ENCODE measurements at places on chromosomes 16 and 17. TPM values are rescaled to one million over a fixed set of nuclear protein-coding genes. Genes with fewer than 3 reads are reported as not detected.

DNA sequence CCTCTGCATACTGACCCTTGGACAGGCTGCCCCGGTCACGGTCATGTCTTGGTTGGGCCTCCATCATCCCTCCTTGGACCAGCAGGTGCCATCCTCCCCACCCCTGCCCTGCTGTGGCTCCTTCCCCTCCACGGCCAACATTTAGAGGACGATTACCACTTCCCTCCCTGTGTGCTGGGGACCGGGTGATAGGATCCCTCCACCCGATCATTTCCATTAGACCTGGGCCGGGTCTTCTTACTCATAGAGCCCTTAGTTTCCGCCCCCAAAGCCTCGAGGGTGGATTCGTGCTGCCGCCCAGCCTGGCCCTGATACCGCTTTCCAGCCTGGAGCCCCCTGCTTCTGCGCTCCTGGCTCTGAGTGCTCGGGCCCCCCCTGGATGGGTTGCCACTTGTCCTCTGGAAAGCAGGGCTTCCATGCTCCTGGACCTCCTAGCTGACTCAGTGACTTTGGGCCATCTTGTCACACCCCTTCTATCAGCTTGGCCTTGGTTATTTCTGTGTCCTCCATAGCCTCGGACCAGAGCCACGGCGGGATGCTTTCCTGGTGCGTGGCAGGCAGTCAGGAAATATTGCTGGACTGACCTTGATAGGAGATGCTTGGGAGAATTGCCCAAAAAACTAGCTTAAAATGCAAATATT lies 171.4 kb downstream of the SEC14L1 start:
- DNase-seq, result no peak

- no peak for DNase-seq
Measured at GRCh38 chr17:40963838-40964237, 2.9 kb downstream of the KRT39 start.

GRCh38 chr16:72481419-72481818 lies 309.5 kb upstream of the PMFBP1 start:
- no peak for DNase-seq

GRCh38 chr17:41773190-41773588 lies 13.3 kb downstream of the JUP start:
- no peak for DNase-seq

GRCh38 chr16:13612623-13613022 lies 307.3 kb upstream of the ERCC4 start:
- no peak for DNase-seq

- no peak for DNase-seq
Measured at GRCh38 chr16:88536510-88536909, 33.7 kb upstream of the ZC3H18 start.

DNA sequence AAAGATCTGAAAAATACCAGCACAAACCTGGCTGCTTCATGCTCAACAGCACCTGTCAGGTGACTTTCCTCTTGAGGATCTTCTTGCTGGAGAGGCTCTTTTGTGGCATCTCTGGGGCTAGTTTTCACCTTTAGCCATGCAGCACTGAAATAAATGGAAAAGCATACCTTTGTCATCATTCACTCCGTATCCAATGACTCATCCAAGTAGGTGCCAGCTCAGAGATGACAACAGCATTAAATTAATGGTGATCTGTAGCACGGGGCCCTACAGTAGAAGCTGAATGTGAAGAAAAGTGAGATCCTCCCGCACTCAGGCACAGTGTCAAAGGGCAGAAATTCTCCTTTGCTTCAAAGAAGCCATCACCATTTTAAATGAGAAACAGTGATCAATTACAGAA lies 32.2 kb downstream of the KIAA0753 start:
- DNase-seq, result no peak

GRCh38 chr17:75260641-75261335 lies 618 bp downstream of the GGA3 start:
- no peak for DNase-seq

- no peak for DNase-seq
Measured at GRCh38 chr16:53904533-53904932, 200.6 kb downstream of the FTO start.

- DNase-seq, result no peak
Measured at GRCh38 chr16:13315642-13316427, 414.4 kb downstream of the SHISA9 start.

DNA sequence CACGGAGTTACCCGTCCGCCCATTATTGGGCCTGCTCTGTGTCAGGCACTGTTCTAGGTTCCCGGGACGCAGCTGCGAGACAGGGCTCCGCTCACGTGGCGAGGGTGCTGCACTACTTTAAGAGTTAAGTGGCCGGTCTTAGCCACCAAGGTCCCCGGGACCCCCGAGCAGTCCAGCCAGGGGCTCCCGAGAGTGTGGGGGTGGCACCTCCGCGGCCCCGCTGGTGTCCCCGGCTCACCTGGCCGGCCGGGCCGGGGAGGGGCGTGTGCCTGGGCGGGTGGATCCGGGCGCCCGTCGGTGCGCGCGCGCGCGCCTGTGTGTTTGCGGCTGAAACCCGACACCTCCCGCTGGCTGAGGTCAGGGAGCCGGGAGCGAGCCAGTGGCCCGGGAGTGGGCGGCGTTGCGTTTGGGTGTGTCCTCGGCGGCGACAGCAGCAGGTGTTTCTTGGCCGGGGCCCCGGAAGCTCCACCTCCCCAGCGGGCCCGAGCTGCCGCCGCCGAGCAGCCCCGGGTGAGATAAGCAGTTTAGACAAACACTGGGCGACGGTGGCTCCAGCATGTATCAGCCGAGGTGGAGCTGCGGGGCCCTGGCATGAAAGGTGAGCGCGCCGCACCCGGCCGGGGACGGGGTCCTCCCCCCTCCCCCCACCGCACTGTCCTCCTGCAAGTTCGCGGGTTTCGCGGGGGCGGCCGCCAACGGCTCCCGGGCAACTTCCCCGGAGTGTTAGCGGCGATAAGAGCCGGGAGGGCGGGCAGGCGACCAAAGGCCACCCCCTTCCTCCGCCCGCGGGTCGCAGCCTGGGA lies at the start of gene GSE1:
Gene GSE1 (plus strand): TSS at position 522 of the 803 bp plus-strand sequence. CDS start 70 bp downstream, at position 592.
- DNase-seq, result peak; percentile 60

GRCh38 chr17:2398655-2399571 lies 1.9 kb downstream of the MNT start:
- DNase-seq, result no peak

DNA sequence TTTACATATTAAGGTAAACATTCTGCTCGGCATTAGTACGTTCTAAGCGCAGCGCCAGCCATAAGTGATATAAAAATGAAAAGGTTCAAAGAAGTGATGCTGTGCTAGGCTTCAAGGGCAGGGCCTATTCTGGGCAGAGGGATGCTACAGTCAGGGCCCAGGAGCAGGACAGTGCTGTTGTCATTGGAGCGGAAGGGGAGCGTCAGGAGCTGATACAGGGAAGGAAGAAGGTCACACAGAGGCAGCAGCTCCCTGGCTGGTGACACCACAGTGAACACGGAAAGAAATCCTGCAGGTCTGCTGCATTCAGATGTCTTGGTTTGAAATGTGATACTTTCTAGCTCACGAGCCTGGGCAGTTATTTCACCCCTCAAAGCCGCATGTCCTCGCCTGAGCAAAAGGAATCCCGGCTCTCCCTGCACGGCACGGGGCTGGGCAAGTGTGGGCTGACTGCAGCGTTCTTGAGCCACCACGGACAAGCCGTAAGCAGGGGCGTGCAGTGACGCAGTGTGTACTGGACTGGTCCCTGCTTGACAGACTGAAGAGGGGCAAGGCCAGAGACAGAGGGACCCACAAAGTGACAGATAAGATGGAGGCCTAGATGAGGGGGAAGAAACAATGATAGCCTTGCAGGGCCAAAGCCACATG lies 41.1 kb downstream of the ZCCHC14 start:
- no peak for DNase-seq

CSH2 gene
- not detected for total RNA-seq

ANKS4B gene
- total RNA-seq, result not detected

MYOCD gene
- total RNA-seq, result 1.9 TPM

SHISA9 gene
- total RNA-seq, result 0.10 TPM

CDYL2 gene
- total RNA-seq, result 2.8 TPM

CES4A gene
- total RNA-seq, result 7.9 TPM

MYH13 gene
- total RNA-seq, result under 0.01 TPM

CEP131 gene
- total RNA-seq, result 8.5 TPM

EIF5A gene
- 186 TPM for total RNA-seq

SOX9 gene
- total RNA-seq, result 33.4 TPM

CACNB1 gene
- 17.5 TPM for total RNA-seq

CARD14 gene
- 7.3 TPM for total RNA-seq

CDC42EP4 gene
- 36.4 TPM for total RNA-seq

HOXB6 gene
- 2.9 TPM for total RNA-seq
